ENCODE measurements at places on chromosomes 7 and 10. TPM values are rescaled to one million over a fixed set of nuclear protein-coding genes. Genes with fewer than 3 reads are reported as not detected.

Gene TRIL
- total RNA-seq: 0.44 TPM

Gene PRLHR
- not detected for total RNA-seq

- DNase-seq: no peak
Observed at GRCh38 chr7:31695859-31696614, 9.0 kb downstream of the PPP1R17 start.

Gene ACSM6
- not detected for total RNA-seq

- no peak for DNase-seq
Observed at GRCh38 chr7:7805511-7806153, 87.2 kb upstream of the RPA3 start.

Gene C7orf33
- not detected for total RNA-seq

DNA sequence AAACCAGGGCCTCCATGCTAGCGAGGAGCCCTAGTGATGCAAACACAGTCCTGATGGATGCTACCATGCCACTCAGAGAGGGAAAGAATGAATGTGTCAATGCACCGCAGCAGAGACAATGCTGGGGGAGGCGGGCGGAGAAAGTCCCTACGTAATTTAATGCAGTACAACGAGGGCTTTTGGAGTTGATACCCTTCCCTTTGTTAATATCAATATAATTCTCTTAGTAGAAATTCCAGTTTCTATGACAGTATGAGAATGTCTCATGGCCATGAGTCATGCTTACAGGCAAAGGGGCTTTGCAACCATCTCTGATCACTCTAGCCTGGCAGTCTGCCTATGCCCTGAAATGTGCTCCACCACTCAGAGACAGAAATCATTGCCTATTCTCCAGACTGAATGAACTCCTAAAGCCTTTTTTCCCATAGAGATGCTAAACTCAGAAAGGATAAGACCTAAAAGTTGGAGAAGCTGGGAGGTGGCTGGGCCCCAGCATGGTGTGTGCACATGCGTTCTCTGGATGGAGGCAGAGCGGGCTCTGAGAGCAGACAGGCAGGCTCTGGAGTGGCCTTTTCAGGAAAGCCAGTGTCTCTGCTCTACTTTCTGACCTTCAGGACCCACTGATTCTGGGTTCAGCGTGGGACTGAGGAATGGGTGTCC lies 20.3 kb upstream of the GIMAP2 start:
- DNase-seq: no peak

- DNase-seq: peak; percentile 79
Observed at GRCh38 chr7:104005197-104005596, 15.7 kb upstream of the RELN start.

DNA sequence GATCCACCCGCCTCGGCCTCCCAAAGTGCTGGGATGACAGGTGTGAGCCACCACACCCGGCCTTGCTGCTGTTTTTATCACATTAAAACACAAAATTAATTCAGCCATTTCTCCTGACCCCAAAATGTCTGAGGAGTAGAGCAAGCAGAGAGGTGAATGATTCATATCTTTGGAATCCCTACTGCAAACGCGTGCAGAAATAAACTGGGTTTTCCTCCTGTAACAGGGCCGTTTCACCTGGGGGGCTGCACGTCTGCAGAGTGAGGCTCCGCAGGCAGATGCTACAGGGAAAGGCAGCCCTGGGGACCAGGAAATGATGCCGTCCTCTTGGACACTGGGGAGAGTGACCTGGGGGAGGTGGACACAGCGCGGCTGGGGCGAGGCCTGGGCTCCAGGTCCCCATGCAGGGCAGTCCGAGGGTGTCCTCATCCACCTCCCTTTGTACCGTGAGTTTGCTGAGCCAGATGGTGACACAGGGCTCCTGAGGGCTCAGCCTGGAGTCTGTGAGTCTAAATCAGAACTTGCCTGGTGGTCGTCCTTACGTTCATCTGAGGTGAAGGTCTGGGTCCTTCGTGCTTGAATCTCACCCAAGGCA lies 41.9 kb downstream of the PDGFA start:
- peak; percentile 47 for DNase-seq

DNA sequence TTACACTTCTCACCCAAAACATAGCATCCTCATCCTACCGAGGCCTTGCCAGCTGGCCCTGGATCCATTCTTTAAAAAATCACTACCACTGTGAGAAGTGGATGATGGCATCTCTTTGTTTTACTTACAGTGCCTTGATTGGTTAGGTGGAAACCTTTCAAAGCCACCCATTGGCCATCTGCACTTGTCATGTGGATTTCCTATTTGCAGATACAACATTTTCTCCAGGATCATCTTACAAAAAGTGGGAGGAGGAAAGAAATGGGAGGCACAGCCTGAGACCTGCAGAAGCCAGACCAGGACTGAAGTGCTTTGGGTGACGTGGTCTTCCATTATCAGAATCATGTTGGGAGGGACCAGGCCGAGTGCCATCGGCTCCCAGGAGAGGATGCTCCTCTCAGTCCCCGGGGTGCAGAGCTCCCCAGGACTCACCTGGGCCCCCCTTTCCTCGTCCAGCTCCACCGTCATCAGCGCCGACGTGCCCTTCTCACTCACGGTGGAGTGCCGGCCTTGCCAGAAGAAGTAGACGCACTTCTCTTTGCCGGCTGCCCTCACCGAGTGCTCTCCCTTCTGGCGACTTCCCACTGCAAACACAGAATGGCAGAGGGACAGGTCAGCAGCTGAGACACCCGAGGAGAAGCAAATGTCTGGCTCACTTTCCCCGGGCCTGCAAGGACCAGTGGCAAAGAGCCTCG lies 161.2 kb downstream of the SVIL start:
- DNase-seq: no peak

GRCh38 chr7:18740579-18740988 lies 245.0 kb downstream of the HDAC9 start:
- DNase-seq: no peak

DNA sequence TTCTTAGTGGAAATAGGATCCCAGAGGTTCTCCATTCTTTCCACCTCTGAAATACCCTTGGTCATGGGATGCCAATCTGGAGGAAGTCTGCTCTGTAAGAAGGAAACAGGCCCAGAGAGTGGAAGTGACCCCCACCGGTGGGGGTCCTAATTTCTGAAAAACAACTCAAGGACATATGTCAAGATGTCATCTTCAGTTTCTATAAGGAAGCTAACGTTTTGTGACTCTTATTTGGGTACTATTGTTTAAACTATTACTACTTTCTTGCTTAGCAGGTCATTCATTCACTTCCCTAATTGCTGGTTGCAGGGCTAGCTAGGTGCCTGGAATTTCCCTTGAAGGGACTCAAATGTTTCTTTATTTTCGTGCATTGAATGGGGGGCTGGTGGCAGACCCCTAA lies 1.9 kb upstream of the ZNF775 start:
- no peak for DNase-seq

DNA sequence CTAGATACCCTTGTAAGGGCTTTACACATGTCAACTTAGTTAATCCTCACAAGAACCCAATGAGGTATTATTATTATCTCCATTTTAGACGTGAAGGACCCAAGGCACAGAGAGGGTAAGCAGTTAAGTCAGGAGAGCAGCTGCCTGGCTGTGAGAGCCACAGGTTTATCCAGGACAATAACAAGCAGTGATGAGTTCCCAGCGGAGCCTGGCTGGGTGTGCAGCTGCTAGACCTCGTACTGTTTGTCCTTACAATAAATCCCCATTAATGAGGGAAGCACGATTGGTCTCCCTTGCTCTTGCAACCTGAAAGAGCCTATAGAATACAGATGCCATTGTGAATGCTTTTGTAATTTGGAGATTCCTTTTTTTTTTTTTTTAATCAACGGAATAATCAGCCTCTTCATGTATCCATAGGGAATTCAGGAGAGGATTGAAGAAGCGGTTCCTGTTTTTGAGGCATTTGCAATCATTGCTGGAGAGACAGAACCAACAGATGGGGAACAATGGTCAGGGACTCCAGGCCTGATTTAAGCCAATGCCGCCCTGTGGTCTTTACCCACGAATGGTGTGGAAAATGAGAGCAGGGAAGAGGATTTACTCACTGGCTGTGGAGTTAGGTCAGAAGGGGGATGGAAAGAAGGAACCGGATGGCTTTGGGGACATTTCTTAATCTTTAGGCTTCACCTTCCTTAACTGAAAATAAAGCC lies 12.3 kb upstream of the ASB4 start:
- no peak for DNase-seq

Gene BTBD16
- not detected for total RNA-seq

Gene OR6V1
- not detected for total RNA-seq

DNA sequence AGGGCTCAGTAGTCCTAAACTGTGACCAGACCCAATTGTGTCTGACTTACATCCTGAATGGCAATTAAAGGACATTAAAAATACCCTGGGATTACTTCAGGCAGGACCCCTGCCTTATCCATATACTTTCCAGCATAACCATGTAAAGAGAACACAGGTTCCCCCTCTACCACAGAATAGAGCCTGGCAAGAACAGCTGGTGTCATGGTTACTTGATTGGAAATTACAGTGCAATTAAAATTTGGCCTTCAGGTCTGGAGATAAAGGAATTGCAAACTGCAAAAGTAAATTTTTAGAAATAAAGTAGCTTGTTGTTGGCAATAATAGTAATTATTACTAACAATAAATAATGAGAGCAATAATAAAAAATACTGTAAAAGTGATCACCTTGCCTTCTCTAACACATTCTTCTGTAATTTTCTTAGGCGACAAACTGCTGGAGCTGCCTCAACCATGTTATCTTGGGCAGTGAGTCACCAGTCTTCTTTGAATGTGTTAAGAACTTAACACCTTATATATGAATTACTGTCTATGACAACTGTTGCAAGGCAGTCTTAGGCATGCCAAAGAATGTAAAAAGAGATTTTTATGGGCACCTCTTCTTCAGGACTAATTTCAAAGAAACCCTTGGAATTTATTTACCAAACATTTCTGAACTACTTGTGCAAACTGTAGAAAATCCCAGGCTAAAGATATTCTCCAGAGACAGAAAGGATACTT lies 53.7 kb downstream of the HIBADH start:
- peak; percentile 63 for DNase-seq

DNA sequence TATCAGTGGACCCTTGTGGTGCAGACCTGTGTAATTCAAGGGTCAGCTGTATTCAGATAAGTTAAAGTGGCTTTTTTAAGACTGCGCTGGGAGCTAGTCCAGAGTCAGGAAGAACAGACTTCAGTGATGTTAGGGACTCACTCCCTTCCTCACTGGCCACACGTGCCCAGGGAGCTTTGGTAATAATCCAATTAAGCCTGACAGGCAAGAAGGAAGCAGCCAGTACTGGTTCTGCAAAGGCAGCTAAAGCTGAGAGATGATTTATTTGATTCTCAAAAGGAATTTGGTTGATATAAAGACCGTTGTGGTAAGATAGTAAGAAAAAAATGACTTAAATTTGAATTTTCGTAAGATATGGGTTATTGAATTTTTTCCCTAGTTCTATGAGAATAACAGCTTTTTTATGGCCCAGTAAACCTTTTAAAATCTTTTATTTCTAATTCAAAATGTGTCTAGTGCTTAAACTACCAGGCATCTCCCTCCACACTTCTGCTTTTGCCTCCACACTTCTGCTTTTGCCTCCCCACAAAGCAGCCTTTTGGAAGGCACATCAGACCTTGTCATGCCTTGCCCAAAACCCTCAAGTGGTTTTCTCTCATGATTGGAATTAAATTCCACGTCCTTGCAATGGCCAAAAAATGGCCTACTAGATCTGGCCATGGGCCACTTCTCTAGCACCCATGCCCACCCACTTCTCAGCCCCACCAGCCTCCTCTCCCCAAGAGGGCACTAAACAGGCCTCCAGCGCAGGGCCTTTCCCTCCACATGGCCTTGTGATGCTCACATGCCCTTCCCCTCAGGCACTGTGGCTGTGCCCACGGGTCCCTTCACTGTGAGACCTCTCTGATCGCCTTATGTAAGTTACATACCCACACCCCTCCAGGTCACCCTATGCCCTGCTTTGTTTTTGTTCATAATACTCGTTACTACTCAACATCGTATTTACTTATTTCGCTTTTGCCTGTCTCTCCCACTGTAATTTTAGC lies 92.5 kb downstream of the POU6F2 start:
- DNase-seq: no peak

Gene ACBD7
- total RNA-seq: 5.8 TPM

DNA sequence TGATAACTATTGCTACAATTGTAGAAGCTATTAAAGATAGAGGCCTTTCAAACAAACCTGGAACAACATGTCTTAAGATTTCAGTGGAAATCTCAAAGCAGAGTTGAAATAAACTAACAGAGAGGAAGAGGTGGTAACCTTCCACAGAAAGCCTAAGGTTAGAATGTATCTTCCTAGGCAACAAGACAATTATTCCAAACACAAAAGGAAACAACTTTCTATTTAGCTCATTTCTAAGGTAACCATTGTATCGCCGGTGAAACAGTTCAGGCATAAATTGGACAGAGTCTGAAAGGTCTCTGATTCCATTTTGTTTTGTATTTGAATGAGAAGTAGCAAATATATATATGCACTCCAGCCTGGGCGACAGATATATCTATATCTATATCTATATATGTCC lies 30.7 kb upstream of the HYCC1 start:
- DNase-seq: peak; percentile 62

- DNase-seq: no peak
Observed at GRCh38 chr7:130393101-130393561, 12.8 kb downstream of the CPA1 start.

DNA sequence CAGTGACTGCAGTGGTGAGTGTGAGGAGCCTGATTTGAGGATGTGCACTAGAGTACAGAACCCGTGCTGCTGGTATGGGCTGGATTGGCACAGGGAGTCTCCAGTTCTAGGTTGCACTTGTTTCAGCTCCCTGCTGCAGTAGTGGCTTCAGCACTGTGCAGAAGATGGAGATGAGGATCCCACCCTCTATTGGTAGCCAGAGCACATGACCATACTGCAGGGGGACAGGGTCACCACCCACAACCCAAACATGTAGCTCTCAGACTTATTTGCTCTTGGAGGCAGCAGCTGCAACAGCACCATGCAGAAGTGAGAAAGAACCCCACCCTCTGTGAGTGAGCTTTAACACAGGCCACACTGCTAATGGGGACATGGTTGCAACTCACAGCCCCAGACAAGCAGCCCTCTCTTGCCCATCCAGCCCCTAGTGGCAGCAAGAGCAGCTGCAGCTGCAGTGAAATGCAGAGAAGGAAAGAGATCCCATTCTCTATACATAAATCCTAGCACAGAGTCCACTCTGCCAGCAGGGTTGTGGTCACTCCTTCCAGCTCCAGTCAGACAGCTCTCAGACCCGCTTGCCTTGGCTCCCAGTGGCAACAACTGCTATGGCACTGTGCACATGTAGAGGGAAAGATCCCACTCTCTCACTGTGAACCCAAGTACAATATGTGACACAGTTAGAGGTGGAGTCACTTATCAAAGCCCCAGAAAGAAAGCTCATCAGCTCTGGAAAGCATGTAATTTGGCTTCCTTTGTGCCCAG lies 51.4 kb upstream of the SCIN start:
- DNase-seq: peak; percentile 5

- peak; percentile 77 for DNase-seq
Observed at GRCh38 chr7:5665094-5666025, 116.1 kb downstream of the RNF216 start.

DNA sequence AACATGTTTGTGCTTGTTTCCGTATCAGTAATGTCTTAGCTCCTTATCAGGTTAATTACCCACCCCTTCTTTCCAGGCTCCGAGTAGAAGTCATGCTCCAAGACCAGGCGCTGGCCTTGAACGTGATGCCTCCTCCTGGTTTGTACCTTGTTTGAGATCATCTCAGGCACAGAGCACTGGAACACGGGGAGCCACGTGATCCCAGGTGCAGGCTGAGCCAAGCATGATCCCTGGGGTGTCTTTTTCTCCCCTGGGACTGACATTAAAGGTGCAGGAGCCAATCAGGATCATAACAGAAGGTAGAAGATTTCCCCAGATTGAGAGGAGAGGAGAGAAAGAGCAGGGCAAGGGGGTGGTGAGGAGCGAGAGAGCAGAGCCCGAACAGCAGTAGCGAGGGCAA lies 626.1 kb upstream of the GALNT17 start:
- DNase-seq: no peak

- DNase-seq: no peak
Observed at GRCh38 chr10:112793202-112793921, 156.7 kb upstream of the TCF7L2 start.

Gene STEAP1B
- total RNA-seq: 1.2 TPM
